ENCODE measurements at places on chromosomes 6 and 20. TPM values are rescaled to one million over a fixed set of nuclear protein-coding genes. Genes with fewer than 3 reads are reported as not detected.

CENPQ gene
- 1.6 TPM for total RNA-seq

HLA-DQB1 gene
- 7.2 TPM for total RNA-seq

PKIB gene
- 69.1 TPM for total RNA-seq

RPS6KA2 gene
- 24.0 TPM for total RNA-seq

SPATS1 gene
- 0.63 TPM for total RNA-seq
